ENCODE measurements at places on chromosomes 11 and 22. TPM values are rescaled to one million over a fixed set of nuclear protein-coding genes. Genes with fewer than 3 reads are reported as not detected.

DNA sequence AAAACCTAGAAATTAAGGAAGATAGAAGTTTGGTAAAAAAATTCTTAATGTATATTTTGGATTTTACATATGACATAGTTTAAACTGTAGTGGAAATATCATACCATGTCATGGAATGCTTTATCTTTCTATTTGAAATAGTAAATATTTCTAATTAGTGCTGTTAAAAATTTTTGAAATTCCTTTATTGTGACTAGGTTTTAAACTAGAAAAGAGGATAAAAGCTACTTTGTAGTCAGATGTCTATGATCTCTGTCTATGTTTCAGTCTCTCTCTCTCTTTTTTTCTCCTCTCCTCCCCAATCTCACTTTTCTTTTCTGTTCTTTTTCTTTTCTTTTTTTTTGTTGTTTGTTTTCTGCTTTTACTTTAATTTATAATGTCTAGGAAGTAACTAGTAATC lies 226.2 kb downstream of the TMEM135 start:
- no peak for DNase-seq

DNA sequence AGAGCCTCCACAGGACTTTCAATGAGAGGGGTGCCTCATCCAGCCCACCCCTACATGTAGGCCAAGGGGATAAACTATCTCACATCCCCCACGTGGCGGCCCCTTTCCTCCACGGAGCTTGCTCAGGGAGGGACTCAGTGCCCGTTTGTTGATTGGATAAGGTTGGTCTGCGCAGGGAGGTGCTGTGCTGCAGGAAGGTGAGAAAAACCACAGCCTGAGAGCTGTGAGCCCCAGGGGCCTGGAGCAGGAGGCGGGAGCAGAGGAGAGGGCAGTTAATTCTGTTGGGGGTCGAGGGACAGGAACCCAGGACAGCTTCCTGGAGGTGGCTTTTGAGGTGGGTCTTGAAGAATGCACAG lies 31.9 kb upstream of the ATXN10 start:
- no peak for DNase-seq

DNA sequence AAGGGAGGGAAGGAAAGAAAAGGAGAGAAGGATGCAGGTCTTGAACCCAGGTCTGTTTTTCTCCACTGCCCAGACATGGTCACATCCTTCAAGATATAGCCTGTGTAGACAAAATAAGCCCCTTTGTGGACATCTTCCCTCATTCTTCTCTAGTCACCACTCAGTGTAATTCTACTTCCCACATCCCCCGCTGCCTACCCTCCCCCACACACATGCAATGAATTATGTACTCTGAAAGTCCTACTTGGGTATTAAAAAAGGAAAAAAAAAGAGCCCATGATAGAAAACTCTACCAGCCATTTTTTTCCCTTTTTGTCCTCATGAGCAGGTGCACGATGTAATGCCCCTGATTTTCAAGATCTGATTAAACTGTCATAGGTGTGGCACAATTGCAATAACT lies 346.0 kb downstream of the MN1 start:
- DNase-seq: no peak

- no peak for DNase-seq
These were observed 18.3 kb downstream of the JAML start for GRCh38 chr11:118206391-118207031.

DNA sequence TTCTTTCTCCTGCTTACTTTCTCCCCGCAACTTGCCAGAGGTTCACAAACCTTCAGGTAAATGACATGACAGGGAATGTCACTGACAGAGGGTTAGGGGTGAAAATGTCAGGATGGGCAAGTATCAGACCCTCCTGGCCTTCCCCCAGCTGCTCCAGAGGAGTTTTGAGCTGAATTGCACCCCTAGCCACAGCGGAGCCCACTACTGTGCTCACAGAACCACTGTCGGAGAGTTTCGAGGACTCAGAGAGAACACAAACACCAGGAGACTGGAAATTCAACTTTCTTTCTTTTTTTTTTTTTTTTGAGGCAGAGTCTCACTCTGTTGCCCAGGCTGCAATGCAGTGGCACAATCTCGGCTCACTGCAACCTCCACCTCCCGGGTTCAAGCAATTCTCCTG lies 21.5 kb upstream of the P2RY2 start:
- DNase-seq: no peak

- no peak for DNase-seq
These were observed 278.0 kb upstream of the PLET1 start for GRCh38 chr11:112538534-112539280.

DNA sequence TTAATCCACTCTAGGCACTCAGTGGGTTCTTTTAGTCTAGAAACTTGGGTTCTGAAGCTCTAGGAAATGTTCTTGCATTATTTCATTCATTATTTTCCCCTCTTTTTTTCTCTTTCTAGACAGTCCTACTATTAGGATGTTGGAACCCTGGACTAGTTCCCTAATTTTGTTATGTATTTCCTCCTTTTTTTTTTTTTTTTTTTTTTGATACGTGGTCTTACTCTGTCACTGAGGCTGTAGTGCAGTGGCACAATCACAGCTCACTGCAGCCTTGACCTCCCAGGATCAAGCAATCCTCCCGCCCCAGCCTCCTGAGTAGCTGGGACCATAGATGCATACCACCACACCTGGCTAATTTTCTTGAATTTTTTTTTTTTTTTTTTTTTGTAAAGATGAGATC lies 9.4 kb downstream of the UPB1 start:
- DNase-seq: no peak

DNA sequence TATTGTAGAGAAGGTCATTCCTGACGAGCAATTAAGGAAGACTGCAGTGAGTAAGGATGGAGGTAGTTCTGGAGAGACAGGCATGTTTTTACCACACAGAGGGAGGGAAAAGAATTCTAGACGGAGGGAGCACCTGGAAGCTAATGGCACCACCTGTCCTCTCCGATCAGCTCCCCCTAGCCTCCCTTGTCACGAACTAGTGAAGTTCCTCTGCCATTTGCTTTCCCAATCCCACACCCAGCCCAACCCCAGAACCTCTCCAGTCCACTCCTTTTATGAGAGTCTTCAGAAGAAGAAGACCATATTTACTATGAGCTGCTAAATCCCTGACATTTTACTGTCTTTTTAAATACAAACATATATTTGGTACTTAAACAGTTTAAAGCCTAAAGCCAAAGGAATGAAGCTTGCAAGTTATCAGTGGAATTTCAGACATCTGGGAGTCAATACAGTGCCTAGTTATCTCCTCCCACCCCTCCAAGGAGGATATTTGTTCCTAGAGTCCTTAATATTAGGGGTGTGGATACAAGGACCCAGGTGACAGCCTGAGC lies 46.1 kb upstream of the HSPA8 start:
- no peak for DNase-seq

DNA sequence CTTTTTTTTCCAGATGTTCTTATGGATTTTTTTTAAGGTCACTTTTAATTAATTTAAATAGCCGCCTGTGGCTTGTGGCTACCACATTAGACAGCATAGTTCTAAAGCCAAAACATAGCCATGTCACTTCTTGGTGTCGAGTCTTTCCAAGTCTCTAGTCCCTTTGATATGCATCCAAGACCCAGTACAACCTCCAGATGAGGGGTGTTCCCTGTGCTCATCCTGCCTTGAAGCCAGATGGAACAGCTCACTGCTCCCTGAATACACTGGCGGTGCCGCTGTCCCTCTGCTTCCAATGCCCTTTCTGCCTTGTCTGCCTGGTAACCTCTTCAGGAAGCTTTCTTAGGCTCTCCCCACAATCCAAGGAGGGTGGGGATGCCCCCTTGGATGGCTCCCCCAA lies 338.0 kb downstream of the TENM4 start:
- DNase-seq: no peak

GRCh38 chr11:114928260-114928870 lies 250.0 kb downstream of the NXPE2 start:
- DNase-seq: no peak

- no peak for DNase-seq
These were observed 3.9 kb upstream of the SLC22A8 start for GRCh38 chr11:63019506-63019905.

GRCh38 chr11:57094181-57094935 lies 87.4 kb upstream of the LRRC55 start:
- DNase-seq: no peak

- DNase-seq: no peak
These were observed 52.3 kb downstream of the MSANTD4 start for GRCh38 chr11:105969756-105970155.

The MMP12 gene
- total RNA-seq: not detected

The CCDC116 gene
- total RNA-seq: not detected

The CD248 gene
- total RNA-seq: not detected

The KRTAP5-11 gene
- total RNA-seq: not detected

The LARGE1 gene
- total RNA-seq: 1.6 TPM

The LIF gene
- 70.9 TPM for total RNA-seq

The AGBL2 gene
- total RNA-seq: 0.49 TPM
